LHCN-M2 (cell line): ENCODE measurements at places on chromosomes 2 and 18.

DNA sequence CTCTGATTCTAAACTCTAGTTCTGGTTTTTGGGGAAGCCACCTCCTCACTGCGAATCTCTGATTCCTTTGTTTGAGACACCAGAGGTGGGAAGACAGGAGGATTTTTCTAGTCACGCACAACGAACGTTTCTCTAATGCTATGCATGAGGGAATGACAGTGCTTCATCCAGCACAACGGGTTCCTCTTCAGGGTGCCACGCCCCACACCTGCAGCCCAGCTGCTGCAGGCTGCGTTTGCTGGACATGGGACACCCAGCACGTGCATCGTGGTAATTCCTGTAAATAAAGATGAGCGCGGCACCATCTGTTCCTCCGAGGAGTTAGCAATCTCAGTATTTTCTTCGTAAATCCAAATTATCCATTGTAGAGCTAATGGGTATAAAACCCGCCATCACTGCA, 37.5 kb upstream of the TPO start:
- no peak for DNase-seq

GRCh38 chr2:227853765-227854271, 17.6 kb upstream of the DAW1 start:
- peak; percentile 48 for DNase-seq

DNA sequence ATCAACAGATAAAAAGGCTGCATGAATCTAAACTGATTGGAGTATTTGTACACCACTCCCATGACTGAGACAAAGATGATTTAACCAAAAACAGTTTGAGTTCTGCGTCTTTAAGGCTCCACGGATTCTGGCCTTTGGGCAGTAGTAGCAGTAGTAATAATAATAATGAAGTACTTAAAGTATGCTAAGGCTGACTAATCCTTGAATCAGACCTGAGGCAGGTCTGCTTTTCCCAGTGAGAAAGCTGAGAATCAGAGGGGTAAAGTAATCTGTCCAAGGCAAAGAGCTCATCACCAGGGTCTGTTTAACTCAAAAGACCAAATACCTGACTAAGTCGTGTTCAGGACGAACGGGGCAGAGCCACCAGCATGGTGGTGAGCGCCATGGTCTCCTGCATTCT, 61.4 kb downstream of the ID2 start:
- DNase-seq = no peak

DNA sequence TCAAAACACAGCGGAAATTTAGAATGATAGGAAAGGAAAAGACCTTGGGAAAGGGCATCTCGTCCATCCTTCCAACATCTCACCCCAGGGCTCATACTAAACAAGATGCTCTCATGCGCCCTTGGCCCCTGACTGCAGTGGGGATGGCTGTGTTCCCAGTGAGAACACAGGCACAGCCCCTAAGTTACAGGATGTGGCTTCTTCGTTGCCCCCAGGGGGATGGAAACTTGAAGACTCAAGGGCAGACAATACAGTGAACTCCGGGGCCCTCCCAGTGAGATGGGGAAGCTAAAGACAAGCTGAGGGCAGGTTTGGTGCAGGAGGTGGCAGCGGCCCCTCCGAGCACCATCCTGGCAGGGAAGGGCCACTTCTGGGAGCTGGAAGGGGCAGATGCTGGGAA, 139.7 kb downstream of the INO80D start:
- DNase-seq = no peak

- peak; percentile 26 for DNase-seq
Observed at GRCh38 chr2:60764736-60765534, 8.9 kb downstream of the PAPOLG start.

DNA sequence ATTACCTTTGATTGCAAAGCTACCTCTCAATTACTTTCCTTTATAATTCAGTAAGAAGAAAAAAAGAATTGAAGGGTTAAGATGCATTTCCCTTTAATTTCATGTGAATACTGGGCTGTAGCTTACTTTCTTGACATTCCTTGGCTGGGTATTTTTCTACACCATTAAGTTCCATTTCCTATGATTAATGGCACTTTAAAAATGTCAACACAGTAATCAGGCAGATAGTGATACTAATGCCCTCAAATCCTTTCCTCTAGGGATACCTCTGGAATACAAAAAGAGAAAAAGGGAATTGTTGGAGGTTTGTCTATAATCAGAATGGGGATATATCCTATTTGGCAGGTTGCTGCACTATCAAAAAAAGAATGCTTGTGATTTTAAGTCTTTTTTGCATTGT, 216.9 kb downstream of the SRBD1 start:
- DNase-seq = no peak

DNA sequence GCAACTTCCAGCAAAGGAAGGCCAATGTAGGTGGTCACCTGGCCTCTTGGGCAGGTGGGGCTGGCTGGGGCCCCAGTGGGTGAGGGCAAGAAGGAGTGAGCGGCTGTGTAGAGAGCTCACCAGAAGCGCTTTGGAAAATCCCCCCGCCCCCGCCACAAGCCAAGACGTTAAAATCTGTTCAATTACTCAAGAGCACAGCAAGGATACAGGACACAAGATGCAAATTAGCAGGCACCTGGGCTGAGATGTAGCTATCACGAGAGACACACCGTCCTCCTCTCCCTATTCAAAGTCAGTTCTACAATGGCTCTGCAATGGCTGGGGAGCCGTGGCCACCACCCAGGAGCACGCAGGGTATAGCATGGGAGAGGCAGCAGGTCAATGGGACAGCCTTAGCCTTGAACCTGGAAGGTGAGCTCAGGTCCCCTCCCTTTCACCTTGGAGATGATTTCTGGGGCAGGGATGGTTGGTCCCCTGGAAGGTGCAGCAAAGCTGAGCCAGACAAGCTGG, 38.5 kb upstream of the GPR17 start:
- DNase-seq = no peak

GRCh38 chr2:62641410-62641843, 64.1 kb upstream of the EHBP1 start:
- DNase-seq = no peak

- no peak for DNase-seq
Observed at GRCh38 chr2:119574864-119575263, 30.6 kb downstream of the CFAP221 start.

- no peak for DNase-seq
Observed at GRCh38 chr18:51122266-51123045, 75.0 kb downstream of the MEX3C start.

GRCh38 chr2:16621316-16621715, 44.3 kb downstream of the CYRIA start:
- DNase-seq = no peak

DNA sequence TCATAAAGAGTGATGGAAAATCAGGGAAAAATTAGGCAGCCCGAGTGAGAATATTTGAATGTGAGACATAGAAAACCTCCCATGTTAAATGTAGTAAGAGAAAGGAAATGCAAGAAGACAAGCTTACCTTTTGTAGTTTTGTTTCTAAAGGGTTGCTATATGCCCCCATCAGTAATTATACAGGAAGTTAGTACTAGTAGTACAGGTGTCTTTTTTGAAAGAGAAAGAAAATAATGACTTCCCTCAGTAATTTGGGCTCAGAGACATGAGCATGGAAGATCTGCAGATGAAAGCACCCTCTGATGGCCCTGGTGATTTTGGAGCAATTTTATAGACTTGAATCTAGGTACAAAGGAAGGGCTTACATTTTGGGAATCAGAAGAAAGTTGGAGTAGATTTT, 80.8 kb downstream of the RHBDD1 start:
- no peak for DNase-seq

- DNase-seq = peak; percentile 94
Observed at GRCh38 chr2:102103992-102104871, 38.3 kb upstream of the IL1R1 start.

- no peak for DNase-seq
Observed at GRCh38 chr2:128180031-128180430, 89.0 kb downstream of the UGGT1 start.

DNA sequence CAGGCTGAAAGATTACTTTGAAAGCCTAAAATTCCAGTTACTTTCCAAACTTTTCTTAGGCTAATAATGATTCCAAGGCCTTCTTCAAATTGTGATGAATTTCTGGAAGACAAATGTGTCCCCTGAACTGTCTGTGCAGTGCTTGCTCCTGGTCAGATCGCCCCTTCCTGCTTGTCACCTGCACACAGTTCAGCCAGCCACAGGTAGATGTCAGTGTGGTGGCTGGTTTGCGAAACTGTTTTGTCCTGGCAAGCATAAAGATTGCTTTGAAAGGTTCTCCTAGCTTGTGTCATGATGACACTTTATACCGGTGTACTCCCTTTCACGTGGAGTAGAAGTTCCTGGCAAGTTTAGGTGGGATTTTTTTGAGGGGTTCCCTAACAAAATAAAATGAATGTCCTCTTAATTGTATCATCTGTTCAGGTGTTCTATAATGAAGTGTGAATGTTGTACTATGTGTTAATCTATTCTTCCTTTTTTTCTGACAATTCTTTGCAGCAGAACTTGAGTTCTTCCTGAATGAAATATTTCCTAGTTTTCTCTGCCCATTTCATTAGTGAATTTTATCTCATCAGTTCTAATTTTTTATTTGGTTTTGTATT, 298.8 kb downstream of the ZNF407 start:
- DNase-seq = peak; percentile 28

DNA sequence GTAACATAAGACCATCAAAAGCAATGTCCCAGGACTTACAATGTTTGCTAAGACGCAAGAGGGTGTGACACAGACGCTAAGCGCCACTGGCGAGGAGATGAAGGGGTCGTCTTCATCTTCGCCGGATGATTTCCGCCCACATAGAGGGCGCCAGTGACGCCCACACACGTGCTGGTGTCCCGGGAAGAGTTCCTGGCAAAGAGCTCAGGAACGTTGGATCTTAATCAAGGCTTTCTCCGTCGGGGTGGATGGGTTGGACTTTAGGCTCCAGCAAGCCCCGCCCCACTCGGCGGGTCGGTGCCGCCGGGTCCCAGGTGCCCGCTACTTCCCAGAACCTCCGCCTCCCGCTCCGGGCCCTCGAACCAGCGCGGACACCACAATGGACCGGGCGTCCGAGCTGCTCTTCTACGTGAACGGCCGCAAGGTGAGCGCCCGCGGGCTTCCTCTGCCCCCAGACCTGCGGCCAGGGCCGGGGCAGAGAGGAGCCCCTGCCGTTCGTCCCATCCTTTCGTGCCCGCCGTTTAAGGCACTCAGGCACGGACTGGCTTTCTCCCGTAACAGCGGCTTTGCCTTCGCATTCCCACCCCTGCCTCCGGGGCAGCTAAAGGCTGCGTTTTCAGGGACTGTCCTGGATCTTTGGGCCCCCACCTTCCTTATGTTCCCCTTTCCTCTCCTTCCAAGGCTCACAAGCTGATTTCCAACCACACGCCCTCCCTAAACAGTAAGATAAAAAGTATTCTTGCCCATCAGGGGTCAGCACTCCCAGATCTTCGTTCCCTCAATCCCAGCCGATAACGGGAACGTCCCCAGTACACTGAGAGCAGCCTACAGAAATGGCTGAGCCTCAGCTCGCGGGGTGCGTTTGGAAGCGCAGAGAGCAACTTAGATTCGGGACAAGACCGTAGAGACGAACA, at the start of gene AOX1:
AOX1 (plus strand) TSS at position 285 of the 914 bp plus-strand sequence; CDS start at position 380, 95 bp downstream.
- no peak for DNase-seq

- DNase-seq = peak; percentile 26
Observed at GRCh38 chr2:216345846-216346245, 26.4 kb downstream of the MARCHF4 start.

GRCh38 chr2:95354469-95354901, 48.0 kb upstream of the FAHD2A start:
- DNase-seq = no peak

GRCh38 chr2:121826036-121826435, 70.6 kb downstream of the TSN start:
- DNase-seq = no peak

DNA sequence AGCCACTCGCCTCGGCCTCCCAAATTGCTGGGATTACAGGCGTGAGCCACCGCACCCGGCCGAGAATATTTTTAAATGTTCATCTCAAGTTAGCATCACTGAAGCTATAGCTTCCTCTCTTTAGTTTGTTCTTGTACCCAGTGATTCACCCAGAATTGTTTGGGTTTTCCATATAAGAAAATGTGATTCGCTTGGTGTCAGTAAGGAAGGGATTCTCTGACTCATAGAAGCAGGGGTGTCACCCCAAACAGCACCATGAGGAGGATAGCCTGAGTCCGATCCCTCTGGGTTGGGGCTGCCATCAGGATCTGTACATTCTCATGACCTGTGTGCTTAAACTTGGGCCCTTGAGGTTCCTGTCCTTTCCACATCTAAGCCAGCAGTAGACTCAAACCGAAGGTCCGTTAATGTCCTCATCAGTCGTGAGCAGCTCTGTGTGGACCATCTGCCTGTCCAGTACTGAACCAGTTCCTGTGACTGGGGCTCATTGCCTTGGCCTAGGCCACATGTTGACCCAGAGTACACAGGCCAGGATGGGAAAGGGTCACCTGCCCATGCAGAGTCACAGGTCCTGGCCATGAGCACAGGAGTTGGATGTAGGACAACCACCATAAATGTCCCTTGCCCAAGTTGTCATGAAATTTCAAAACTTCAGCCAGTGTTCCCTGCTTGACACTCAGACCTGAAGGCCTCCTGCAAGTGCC, 311.9 kb downstream of the GBX2 start:
- DNase-seq = no peak

GRCh38 chr2:17996978-17997377, 118.5 kb downstream of the KCNS3 start:
- DNase-seq = no peak

- DNase-seq = no peak
Observed at GRCh38 chr2:191474464-191474863, 203.5 kb upstream of the NABP1 start.

DNA sequence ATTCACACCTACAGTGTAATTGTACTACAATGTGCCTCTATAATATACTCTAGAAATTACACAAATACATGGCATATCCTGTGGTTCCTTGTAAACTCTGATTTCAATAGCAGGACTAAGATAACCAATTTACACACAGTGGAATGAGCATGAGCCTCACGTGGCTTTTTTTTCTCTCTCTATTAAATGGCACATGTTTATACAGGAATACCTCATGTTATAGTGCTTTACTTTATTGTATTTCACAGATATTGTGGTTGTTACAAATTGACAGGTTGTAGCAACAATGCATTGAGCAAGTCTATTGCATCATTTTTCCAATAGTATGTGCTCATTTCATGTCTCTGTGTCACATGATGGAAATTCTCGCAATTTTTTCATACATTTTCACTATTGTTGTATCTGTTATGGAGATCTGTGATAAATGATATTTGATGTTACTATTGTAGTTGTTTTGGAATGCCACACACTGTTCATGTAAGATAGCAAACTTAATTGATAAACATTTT, 260.0 kb downstream of the FSIP2 start:
- DNase-seq = no peak

GRCh38 chr2:234850818-234851217, 101.0 kb upstream of the SH3BP4 start:
- no peak for DNase-seq
